Breast epithelium (tissue), 4 donors: ENCODE measurements at places on chromosomes 12 and 14. TPM values are rescaled to one million over a fixed set of nuclear protein-coding genes. Genes with fewer than 3 reads are reported as not detected.

Gene RNASE3
- total RNA-seq, result not detected

Gene NELL2
- 9.9 TPM for total RNA-seq

Gene ADAM21
- total RNA-seq, result 0.16 TPM

Gene IQSEC3
- 0.64 TPM for total RNA-seq

DNA sequence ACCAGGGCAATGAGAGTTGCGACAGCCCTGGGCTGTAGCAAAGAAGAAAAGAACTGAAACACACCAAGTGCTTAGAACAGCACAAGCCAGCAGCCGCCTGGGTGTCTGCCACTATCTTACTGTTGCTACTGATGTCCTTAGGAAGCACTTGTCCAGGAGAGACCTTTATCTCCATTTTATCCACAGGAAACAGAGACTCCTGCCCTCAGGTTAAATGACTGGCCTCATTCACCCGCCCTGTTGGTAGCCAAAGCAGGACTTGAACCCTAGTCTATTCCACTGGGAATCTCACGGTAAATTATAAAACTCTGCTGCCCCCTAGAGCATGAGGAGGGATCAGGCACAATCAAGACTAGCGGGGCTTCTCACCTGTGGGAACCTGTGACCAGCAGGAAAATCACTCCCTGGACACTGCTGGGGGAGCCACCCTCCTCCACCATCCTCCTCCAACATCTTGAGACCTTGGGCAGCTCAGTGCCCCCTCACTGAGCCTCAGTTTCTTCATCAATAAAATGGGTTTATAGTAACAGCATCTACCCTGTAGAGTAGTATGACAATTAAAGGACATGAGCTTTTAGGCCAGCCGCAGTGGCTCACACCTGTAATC is 20.5 kb upstream of the TESC start:
- no peak for DNase-seq

DNA sequence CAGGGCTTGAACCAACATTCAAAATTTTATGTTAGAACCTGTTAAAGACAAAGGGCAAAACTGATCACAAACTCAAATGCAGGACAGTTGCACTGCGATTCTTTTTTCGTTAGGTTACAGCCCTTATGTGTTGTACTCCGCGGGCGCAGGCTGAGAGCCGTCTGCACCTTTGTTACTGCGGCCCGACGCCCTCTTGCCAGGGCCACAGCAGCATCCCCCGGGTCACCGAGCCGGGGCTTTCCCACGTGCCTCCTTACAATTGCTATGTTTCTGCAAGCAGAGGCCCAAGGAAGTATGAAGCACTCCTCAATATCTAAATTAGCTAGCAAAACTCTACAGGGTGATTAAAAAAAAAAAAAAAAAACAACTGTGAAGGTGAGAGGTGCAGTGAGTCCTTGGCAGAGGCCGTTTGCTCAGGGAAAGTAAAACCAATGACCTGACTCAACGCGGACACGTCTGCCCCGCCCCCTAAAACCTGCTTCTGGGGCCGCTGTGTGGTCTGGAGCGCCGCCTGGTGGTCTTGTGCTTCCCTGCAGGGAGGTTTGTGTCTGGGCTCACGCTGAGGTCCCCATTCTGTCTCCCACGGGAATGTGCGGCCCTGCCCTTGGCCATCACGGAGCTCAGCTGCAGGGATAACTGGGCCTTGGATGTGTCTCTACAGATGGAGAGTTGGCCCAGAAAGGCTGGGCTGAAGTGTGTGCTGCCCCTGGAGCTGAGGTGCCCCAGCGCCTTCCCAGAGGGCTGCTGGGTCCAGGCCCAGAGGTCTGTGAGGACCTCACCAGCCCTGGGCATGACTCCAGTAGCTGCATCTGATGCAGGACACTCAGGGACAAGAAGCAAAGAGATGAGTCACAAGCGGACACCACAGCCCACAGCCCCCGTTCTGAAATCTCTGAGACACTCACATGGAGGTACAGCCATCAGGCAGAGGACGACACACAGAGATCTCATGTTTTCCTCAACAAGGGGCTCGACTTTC is 418.5 kb downstream of the TMEM121 start:
- peak; percentile 63 for DNase-seq

- no peak for DNase-seq
These were observed 23.1 kb downstream of the EXD2 start for GRCh38 chr14:69214393-69214792.

DNA sequence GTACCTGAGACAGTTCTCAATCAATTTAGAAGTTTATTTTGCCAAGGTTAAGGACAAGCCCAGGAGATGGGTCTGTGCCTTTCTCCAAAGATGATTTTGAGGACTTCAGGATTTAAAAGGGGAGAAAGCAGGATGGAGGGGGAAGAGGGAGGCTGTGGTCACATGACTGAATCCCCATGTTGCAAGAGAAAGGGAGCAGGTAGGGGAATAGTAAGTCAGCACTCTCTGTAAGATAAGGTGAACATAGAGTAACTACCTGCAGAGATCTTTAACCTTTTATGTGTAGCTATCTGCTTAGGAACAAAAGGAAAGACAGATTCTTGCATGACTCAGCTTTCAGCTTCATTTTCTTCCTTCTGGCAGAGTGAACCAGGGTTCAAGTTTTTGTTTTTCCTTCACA is 25.9 kb downstream of the DGLUCY start:
- DNase-seq, result no peak
